Glomerular endothelial cell (primary cell): ENCODE measurements at places on chromosomes 16 and 17. TPM values are rescaled to one million over a fixed set of nuclear protein-coding genes. Genes with fewer than 3 reads are reported as not detected.

Gene CRHR1
- total RNA-seq = not detected in 2 replicates

GRCh38 chr17:34442387-34443111, 79.5 kb upstream of the CCL1 start:
- DNase-seq = no peak

GRCh38 chr16:70749681-70750601, 51.0 kb downstream of the VAC14 start:
- no peak for DNase-seq

Gene TVP23A
- not detected in 2 replicates for total RNA-seq

GRCh38 chr17:5027916-5028315, 7.3 kb downstream of the SLC52A1 start:
- no peak for DNase-seq

DNA sequence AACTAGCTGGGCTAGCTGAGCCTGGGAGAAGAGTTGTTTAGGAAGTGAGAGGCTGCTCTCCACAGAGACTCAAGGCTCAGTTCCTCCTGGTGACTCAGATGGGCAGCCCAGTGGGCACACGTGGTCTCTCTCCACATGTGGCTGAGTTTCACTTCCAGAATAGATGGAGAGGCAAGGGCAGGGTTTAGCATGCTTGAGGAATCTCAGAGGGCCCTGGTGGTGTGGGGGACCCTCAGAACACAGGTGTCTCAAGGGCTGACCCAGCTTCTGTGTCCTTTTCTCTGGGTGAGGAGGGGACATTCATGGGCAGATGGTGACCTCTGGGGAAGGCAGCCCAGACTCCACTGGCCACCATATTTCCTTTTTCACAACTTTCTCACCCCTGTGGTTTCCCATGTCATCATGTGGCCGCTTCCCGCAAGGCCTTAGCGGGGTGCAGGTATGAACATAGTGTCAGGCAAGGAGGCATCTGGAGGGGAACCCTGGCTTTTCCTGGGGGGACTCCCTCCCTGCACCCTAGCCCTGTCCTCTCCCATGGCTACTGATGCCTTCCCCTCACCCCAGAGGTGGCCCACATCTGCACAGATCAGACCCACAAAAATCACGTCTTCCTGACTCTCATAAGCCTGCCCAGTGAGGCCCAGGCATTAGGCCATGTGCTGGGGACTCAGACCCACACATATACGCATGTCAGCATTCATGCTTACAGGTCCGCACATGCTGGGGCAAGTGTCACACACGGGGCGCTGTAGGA, 3.3 kb downstream of the GRN start:
- no peak for DNase-seq

GRCh38 chr17:80765241-80765961, 220.8 kb downstream of the RPTOR start:
- DNase-seq = no peak

Gene ARSG
- total RNA-seq = 3.6 and 6.1 TPM in 2 replicates

DNA sequence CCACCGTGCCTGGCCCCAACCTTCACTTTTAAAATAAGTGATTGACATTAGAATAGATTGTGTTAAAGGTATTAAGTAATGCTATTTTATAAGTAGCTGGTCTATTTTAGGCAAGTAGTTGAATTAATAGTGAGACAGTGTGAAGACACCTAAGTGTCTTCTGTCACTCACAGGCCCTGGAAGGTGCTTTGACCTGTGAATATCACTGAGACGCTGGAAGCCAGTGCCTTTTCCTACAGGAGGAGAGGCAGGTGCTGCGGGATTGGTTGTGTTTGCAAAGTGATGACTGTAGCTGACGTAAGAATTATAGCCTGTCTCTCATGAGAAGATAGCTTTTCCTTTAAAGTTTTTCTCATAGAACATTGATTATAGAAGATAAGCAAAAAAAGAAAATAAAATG, 45.0 kb downstream of the RAB11FIP3 start:
- DNase-seq = no peak

DNA sequence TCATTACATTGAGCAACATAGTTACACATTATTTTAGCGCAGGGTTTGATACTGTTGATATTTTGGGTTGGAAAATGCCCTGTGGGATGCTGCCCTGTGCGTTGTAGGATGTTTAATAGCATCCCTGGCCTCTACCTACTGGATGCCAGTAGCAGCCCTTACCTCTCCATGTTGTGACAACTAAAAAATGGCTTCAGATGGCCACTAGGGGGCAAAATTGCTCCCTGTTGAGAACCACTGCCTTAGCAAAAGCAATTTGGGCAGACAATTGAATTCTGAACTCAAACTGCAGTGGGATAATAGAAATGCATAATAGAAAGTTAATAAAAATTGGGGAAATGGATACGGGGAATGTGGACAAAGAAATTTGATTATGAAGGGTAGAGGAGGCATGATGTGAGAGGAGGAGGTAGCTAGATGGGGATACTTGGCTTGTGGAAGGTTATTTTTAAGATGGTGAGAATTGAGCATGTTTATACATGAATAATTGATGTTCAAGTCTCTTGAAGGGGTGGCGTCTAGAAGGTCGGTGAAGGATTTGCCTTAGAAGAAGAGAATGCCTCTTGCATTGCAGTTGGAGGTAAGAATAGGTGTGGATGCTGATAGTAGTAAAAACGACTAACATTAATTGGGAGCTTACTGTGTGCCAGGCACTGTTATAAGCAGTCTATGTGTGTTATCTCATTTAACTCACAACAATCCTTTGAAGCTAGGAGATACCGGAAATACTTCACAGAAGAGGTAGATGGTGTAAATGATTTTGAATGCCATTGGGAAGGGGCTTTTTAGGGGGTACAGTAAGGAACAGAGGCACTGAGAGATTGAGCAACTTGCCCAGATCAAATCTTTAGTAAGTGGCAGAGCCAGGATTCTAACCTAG, 19.0 kb downstream of the HEATR9 start:
- peak; percentile 60 for DNase-seq

DNA sequence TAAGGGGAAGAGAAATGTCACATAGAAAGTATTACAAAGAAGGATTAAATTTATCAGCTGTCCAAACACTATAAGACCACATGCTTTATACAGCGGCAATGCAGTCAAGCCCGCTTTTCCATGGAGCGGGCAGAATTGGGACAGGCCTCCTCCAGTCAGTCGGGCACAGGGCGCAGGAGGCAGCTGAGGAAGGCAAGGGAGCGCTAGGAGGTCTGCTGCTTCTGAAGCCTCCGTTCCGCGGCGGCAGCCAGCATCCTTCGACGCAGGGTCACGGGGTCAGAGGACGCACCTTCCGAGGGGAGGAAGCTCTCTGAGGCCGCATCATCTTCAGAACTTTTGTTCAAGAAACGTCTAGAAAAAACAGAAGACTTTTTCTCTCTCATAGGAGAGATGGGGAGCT, 62.6 kb downstream of the AMFR start:
- no peak for DNase-seq

DNA sequence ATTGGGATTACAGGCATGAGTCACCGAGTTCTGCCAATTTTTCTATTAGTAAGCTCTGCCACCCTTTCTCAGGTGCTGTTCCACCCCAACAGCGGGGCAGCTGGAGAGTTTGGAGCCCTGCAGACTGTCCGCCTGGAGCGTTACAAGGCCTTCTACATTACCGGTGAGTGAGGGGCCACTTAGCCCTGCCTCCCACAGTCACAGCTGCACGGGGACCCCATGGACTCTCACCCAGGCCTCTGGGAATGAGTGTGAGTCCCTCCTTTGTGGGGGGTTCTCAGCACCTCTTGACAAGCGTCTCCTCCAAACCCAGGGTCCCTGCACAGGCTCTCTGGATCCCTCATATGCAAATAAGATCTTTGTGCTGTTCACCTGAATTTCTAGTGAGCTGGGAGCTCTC, 56.0 kb downstream of the WIPI1 start:
- no peak for DNase-seq

Gene SDK2
- 0.18 and 1.4 TPM in 2 replicates for total RNA-seq

- DNase-seq = no peak
Observed at GRCh38 chr17:59335685-59336084, 4.2 kb downstream of the YPEL2 start.

- no peak for DNase-seq
Observed at GRCh38 chr17:67417507-67417906, 40.4 kb downstream of the PITPNC1 start.

Gene PDILT
- total RNA-seq = not detected in 2 replicates
